ENCODE measurements at places on chromosomes 12 and 14.

DNA sequence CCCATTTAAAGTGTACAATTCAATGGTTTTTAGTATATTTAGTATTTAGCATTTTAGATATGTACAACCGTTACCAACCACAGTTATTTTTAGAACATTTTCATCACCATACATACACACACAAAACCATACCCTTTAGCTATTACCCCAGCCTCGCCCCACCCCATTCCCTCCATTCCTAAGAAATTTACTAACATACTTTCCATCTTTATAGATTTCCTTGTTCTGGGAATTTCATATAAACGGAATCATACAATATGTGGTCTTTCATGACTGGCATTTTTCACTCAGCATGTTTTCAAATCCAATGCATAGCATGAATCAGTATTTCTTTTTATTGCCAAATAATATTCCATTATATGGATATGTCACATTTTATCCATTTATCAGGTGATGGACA, 101.5 kb downstream of the TAOK3 start:
- no peak for DNase-seq

GRCh38 chr14:31261859-31262731, 54.5 kb upstream of the HECTD1 start:
- peak; percentile 40 for DNase-seq

GRCh38 chr12:12022306-12022936, 48.3 kb upstream of the BCL2L14 start:
- DNase-seq = no peak

- DNase-seq = peak; percentile 92
Measured at GRCh38 chr12:13100882-13101769, 2.3 kb downstream of the GSG1 start.

GRCh38 chr14:69101331-69101826, 51.5 kb downstream of the DCAF5 start:
- no peak for DNase-seq

DNA sequence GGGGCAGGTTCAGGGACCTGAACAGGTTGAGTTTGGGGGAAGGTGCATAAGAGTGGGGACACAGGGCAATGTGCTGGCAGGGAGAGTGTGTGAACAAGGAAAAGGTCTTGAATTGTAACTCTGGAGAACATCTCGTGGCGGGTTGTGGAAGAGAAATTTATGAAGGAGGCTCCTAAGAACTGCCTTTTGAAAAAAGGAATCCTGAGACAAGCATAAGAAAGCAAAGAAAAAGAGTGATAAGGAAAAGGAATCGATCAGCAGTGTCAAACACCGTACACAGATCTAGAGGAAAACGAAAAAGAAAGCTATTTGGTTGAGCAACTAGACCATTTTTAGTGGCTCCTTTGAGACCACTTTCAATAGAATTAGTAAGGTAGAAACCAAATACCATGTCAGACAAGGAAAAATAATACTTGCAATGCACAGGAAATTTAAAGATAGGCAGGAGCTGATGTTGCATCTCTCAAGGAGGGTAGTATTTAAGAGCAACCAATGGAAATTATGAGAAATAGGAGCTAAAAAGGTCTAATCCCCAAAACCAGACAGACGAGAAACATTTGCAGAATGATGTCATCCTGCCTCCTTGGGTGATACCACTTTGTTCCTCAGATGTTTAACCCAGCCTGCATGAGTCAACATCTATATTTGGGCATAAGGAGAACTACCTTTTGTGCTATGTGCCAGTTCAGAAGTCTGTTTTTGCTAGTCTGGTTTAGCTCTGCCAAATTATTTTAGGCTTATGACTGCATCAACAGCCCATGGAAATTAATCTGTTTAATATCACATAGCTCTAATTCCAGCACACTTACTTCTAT, 64.5 kb upstream of the STK38L start:
- peak; percentile 30 for DNase-seq

DNA sequence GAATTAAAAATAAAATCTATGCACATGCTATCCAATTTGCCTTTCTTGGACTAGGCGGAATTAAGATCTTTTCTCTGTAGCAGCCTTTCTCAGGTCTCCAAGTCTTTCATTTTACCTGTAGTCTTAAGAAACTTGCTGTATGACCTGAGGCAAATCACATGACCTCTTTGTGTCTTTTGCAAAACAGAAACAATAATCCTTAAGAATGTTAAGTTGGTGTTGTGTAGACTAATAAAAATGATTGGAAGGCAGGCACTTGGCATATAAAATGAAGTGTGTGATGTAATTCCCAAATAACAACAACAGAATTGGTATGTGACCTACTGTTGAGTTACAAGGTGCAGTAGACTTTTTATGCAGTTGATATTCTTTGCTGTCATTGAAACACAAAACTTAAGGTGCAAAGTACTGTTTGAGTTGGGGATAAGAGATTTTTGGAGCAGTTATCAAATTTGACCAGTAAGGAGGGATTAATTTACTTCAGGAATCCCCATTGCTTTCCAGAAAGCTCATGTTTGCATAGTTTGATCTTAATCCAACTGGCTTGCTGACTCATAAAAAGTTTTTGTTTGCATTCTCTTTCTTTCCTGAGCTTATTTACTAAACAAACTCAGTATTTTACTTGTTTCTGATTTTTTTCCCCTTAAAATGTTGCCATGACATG, 51.4 kb downstream of the SUSD6 start:
- DNase-seq = no peak

DNA sequence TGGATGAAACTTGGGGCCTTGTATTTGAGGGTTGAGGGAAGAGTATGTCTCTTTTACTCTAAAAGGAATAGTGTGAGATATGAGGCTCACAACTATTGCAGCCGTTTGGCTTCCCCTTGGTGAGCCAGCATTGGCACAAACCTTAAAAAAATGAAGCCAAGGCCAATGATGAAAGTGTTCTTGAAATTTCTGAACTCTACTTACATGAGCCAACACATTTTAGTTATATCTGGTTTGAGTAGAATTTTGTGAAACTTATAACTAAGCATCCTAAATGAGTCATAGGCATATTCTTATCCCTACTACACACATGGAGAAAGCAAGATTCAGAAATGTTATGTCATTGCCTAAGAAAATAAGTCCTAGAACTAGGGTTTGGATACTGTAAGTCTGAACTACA, 55.3 kb upstream of the ACSS3 start:
- no peak for DNase-seq

Measured in D341Med (cell line).